ENCODE measurements at places on chromosomes 1 and 21.

GRCh38 chr1:66350001-66350547, 183.9 kb upstream of the SGIP1 start:
- peak; percentile 86 for DNase-seq

GRCh38 chr1:61640531-61641530, 84.1 kb downstream of the TM2D1 start:
- no peak for DNase-seq

GRCh38 chr1:228163776-228164519, 1.7 kb upstream of the IBA57 start:
- no peak for DNase-seq

DNA sequence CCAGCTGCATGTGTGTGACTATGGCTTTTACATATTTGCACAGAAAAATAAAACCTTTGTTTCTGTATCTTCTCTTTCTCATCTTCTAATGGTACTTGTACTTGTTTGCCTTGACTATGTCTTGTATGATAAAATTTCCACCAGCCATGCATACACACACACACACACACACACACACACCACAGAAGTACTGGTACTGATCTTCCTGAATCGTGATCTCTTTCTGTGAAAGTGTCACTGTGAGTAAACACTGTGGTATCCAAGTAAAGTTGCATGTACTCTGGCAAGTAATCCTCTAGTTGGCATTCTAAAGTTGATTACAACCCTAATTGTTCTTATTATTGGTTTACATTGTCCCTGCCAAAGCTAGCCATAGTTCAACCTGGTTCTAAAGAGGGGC, 176.7 kb downstream of the CRB1 start:
- DNase-seq: peak; percentile 25

GRCh38 chr1:89483010-89483756, 41.4 kb upstream of the LRRC8B start:
- peak; percentile 83 for DNase-seq

All from mesendoderm (in vitro differentiated cells).